ENCODE measurements at places on chromosomes 1 and 21.

DNA sequence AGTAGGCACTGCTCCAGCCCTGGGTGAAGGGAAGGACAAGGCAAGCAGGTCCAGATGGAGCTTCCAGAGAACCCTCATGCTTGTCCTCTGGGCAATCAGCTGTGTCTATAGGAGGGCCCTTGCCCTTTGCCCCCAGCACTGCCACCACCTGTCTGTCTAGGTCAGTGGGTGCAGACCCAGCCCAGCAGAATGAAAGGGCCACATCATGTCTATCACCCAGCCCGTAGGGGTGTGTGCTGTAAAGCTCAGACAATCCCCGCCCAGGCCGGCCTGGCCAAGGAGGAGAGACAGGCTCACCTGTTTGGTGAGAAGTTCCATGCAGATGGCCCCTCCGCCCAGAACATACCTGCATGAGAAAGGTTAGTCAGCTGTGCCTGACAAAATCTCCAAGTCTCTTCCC is 7.0 kb downstream of the UBE2Q1 start:
- no peak for DNase-seq

DNA sequence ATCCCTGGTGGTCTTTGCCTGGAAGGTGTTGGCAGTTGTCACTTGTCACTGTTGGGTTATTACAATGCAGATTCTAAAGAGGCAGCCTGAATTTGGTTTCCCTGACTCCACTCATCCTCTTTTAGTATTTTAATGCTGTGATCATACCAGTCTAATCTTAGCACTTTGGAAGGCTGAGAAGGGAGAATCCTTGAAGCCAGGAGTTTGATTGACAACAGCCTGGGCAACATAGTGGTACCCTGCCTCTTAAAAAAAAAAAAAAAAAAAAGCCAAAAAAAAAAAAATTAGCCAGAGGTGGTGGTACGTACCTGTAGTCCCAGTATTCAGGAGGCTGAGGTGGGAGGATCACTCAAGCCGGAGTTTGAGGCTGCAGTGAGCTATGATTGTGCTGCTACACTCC is 7.7 kb downstream of the GIPC2 start:
- no peak for DNase-seq

DNA sequence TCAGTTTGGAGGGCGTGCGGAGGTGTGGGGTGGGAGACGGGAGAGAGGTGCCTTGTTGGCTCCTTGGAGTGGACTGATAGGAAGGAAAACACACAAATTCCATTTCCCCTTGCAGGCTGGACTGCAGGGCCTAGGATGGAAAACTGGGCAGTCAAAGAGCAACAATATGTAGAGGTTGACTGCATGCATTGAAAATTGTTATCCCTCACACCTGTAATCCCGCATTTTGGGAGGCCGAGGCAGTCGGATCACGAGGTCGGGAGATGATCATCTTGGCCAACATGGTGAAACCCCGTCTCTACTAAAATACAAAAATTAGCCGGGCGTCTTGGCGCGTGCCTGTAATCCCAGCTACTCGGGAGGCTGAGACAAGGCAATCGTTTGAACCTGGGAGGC is 128.2 kb downstream of the PPIAL4G start:
- no peak for DNase-seq

DNA sequence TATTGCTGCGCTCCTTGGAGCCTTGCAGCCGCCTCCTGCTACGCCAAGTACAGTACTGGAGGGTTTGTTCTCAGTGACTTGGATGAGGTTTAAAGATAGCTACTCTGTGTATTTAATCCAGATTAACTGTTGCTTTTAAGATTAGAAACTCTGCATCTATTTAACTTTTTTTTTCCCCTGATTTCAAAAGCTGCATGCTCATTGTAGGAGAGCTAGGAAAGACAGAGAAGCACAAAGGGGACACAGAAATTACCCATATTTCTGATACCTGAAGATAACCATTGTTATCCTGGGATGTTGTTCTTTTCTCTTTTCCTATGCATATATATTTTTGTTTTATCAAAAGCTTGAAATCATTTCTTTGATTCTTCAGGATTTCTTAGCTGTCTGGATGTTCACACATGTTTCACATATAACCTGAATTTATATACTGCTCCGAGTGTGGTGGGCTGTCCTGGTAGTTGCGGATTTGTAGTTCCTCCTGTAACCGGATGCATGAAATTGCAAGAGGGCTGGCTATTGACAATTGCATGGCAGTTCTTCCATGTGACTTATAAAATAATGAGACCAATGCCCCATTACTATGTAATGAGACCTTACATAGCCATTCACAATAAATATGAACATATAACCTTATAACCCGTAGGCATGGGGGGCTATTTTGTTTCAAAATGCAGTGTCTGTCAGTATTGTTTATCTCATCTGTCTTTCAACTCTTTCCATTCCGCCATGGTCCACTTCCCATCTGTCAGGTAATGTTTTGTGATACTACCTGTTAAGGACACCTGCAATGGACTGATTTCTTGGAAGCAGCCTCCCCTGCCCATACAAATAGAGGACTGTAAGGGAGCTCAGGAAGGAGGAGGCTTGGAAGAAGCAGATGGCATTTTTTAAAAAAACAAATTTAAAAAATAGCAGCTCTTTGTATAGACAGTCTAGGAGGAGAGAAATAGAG is 1.4 kb downstream of the RAVER2 start:
- DNase-seq = no peak

DNA sequence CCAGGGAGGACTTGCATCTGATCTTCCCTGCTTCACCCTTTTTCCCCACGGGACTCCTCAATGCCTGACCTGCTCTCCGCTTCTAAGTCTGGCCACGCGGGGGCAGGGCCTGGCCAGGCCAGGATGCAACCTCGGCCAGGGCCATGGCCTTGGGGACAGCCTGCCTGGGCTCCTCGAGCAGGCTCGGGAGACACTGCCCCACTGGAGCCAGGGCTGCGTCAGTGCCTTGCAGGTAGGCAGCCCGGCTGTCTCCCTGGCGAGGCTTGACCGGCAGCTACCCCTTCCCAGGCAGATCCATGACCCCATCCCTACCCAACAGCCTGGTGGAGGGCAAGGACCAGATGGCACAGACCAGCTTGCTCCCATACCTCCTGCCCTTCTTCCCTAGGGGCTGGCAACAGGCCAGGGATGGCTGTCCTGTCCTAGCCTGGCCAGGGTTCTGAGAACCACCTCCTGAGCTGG is 2.7 kb upstream of the PRDM16 start:
- no peak for DNase-seq

DNA sequence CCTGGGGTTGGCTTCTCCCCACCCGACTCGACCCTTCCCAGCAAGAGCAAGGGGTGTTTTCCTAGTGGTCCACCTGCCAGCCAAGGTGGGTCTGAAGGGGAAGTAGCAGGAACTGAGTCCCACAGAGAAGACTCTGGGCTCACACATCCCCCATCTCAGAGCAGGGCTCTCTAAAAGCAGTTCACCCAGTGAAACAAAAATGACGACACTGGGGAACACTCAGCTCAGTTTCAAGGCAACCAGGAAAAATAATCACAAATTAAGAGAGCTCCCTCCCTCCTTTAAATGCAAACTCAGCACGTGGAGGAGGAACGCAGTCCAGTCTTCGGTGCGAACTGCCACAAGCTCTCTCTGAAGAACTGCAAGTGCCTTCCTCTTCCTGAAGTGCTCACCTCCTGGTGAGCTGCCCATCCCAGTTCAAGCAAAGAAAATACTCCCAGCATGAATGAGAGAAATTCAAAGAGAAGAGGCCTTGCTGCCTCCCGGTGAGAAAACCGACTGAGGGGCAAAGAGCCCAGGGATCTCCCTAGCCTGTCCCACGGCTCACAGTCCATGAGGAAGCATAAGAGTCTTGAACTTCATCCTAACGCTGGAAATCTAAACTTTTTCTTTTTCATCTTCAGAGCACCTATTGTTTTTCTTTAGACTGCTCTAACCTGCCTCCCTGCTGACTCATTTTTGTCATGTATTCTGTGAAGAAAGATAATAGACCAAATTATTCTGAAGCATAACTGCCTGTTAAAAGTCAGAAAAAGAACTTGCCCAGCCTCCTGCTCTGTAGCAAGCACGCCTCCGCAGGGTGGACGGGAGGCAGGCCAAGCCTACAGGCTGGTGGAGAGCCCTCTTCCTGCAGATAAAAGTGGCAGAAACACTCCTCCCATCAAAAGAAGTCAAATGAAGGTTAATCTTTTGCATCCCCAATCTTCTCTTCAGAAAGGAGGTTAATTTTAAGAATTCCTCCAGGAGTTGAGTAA is 281.4 kb downstream of the HHIPL2 start:
- no peak for DNase-seq

- no peak for DNase-seq
These were observed 2.5 kb downstream of the DISC1 start for GRCh38 chr1:231629132-231629531.

GRCh38 chr1:31805318-31805717 is 10.5 kb downstream of the SPOCD1 start:
- no peak for DNase-seq

GRCh38 chr1:218702775-218703174 is 357.6 kb downstream of the TGFB2 start:
- DNase-seq = no peak

DNA sequence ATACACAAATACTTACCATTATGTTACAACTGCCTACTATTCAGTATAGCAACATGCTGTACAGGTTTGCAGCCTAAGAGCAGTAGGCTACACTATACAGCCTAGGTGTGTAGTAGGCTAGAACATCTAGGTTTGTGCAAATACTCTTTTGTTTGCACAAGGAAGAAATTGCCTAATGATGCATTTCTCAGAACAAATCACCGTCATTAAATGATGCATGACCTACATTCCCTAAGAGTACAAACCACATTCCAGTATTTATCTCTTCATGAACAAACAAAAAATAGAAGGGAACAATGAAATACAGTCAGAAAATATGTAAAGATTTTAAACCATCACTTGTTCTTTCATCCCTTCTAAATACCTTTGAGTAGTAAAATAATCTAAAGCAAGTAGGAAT is 109.7 kb upstream of the HP1BP3 start:
- DNase-seq = no peak

- no peak for DNase-seq
These were observed 5.6 kb downstream of the USP25 start for GRCh38 chr21:15735409-15735808.

DNA sequence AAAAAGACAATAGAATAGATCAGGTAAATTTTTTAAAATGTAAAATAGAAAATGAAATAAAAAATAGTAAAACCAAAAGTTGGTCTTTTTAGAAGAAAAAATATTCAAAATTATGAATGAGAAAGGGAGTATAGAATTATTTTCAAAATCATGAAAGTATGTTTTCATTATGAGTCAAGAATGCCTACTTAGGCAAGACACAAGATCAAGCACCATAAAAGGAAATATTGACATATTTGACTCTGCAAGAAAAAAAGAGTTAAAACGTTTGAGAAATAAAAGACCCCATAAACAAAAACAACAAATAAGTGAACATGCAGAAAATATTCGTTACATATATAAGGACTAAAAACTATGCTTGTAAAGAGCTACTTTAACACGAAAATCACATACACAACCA is 4.8 kb upstream of the COX20 start:
- no peak for DNase-seq

DNA sequence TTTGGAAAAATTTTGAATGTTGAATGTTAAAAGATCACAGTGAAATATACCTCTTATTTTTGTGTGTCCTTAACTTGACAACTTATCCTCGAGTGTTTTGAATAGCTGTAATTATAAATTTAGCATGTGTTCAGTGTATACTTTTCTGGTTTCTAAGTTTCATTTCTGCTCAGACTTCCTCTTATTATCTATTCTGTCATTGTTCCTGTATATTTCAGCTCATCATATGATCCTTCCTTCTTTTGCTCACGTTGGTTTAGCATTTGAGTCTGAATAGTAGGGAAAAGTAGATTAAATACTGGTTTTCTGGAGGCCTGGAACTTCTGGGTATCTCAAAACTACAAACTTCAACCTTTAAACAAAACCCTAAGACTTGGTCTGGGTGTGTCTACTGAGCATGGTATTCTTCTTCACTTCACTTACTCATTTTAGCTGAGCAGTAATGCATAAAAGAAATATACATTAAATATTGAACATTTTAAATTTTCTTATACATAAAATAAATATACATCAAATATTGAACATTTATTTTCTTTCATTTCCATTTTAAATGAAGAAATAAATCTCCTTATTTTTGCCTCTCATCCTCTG is 3.3 kb upstream of the ATP6V1G3 start:
- no peak for DNase-seq

- no peak for DNase-seq
These were observed 73.0 kb downstream of the CCDC18 start for GRCh38 chr1:93253516-93253915.

DNA sequence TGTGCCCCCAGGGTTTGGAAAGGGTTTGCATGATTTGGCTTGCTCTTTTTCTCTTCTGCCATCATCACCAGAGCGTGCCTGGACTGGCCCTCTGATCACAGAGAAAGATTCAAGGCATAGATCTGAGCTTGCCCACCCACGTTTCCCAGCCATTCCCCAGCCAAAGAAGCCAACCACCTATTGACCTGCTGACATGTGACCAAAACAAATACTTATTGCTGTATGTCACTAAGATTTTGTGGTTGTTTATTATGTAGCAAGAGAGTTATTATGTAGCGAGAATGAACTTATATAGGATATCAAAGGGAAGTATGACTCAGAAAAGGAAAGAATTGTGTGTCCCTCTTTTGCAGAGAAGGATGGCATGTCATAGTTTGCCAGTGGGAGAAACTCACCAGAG is 59.9 kb downstream of the UBE2U start:
- no peak for DNase-seq

DNA sequence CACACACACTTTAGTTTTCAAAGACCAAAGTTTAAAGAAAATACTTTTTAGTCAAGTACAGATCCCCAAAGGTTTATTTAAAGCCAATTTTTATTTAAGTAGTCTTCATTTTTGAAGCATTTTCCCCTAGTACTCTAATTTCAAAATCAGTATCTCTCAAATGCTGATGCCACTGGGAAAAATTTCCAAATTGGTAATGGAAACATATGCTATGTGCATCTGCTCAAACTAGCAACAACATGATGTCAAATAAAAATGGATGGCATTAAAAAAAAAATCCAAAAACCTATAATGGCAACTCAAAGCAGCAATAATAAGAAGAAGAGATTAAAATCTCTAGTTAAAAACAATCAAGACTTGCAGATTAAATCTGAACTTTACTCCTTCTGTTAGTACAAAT is 58.6 kb downstream of the ZNHIT6 start:
- no peak for DNase-seq

- DNase-seq = no peak
These were observed 711.2 kb downstream of the MRPL39 start for GRCh38 chr21:24895885-24896734.
